AG04450 (cell line): ENCODE measurements at places on chromosomes 7 and 10. TPM values are rescaled to one million over a fixed set of nuclear protein-coding genes. Genes with fewer than 3 reads are reported as not detected.

DNA sequence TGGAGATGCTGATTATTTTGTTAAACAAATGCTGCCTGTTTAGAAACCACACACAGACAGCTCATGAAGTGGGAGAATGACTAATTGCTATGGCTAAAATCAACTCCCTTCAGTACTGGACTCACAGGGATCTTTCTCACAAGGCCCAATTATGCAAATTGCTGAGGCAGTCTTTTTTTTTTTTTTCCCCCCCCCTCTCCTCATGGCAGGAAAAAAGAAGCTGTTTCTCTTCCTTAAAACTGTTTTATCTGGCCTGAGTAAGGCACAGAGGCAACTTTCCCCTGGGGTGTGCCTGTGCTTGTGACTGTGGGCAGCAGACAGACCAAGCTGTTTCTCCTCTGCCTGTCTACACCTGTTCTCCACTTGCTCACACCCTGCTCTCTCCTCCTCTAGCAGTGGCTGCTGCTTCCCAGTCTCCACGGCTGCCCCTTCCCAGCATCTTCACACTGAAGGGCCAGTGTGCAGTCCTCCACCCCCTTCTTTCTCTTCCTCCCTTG lies 65.4 kb upstream of the STEAP1B start:
- DNase-seq: no peak

- no peak for DNase-seq
Measured at GRCh38 chr10:26755443-26755903, 58.0 kb downstream of the PDSS1 start.

- no peak for DNase-seq
Measured at GRCh38 chr10:13404791-13405190, 56.7 kb upstream of the SEPHS1 start.

DNA sequence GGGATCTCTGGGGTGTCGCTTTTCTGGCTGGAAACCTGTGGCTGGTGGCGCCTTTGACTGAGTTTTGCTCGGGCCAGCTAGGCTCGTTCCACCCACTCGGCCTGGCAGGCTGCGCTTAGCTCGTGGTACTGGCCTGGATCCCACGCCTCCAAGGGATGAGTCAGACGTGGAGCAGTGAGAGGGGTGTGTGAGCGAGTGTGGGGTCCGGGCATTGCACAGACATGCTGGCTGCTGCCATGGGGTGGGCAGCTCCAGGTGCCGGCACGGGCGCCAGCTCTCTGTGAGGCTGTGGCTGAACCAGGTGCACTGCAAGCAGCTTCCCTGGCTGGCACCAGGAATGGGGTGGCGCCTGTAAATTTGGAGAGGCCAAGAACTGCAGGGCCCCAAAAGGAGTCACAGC lies 63.1 kb upstream of the CACNA2D1 start:
- peak; percentile 3 for DNase-seq

- peak; percentile 99 for DNase-seq
Measured at GRCh38 chr10:103678178-103678526, 177.2 kb downstream of the SH3PXD2A start.

- no peak for DNase-seq
Measured at GRCh38 chr10:71314028-71314693, 4.9 kb upstream of the SLC29A3 start.

GRCh38 chr10:96973809-96974747 lies 142.0 kb downstream of the LCOR start:
- DNase-seq: no peak

- DNase-seq: no peak
Measured at GRCh38 chr10:50600286-50600685, 23.5 kb downstream of the SGMS1 start.

- DNase-seq: no peak
Measured at GRCh38 chr7:780081-780480, 52.2 kb upstream of the SUN1 start.

DNA sequence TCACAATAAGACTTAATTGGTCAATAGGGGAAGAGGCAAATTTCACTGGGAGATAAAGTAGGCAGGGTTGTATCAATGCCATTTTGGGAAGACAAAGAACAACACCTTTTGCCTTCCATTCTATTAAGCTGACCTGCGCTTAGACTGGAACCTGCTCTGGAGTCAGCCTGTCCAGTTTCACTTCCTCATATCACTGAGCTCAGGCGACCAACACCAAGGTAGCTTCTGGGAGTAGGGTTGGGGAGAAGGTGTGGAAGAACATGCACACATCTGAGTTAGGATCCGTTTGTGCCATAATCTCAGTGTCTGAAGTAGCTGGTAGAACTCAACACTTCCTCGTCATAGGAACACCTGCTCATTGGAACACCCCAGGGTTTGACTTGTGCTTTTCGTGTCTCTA lies 527.4 kb upstream of the IGFBP3 start:
- no peak for DNase-seq

- no peak for DNase-seq
Measured at GRCh38 chr7:106073701-106074100, 38.4 kb downstream of the SYPL1 start.

GRCh38 chr7:138658889-138659288 lies 42.3 kb downstream of the SVOPL start:
- no peak for DNase-seq

GRCh38 chr10:79254333-79255006 lies 92.8 kb upstream of the PPIF start:
- DNase-seq: no peak

CYP3A7 gene
- polyA plus RNA-seq: 0.17 and 0.36 TPM in 2 replicates

PDE1C gene
- 3.4 and 3.8 TPM in 2 replicates for polyA plus RNA-seq

LIPF gene
- not detected in 2 replicates for polyA plus RNA-seq

EVX1 gene
- polyA plus RNA-seq: not detected in 2 replicates

GRID2IP gene
- 0.02 TPM in 1 of 2 replicates, not detected in the other for polyA plus RNA-seq
